ENCODE measurements at places on chromosomes 1 and 21.

DNA sequence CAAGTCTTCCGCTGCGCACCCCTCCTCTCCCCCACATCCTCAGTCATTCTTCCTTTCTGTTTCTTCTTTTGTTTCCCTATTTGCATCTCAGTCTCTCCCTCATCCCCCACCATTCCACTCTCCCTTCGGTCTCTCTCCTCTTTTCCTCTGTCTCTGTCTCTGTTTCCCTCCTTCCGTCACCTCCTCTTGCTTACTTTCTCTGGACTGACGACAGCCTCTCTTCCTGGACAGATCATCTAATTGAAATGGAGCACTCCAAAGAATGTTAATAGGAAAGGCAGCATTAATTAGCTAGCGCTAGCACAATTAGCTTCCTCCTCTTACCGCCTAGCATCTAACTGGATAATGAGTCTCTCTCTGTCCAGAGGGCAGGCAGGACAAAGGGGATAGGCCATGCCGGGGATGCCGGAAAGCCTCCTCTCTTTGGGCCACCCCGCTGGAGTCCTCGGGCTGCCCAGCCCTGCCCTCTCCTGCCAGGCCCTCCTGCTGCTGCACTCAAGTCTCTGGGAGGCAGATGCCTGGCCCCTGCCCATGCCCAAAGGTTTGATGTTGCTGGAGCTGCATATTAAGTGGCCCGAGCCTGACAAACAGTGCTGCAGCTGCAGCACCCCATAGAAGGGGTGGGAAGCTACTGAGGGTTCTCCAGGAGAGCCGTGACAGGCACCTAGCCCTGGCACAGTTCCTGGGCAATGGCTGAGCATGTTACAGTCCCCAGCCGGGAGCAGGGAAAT, 20.8 kb downstream of the DISP3 start:
- DNase-seq: no peak

- no peak for DNase-seq
Observed at GRCh38 chr1:31027693-31028526, 37.6 kb downstream of the PUM1 start.

- no peak for DNase-seq
Observed at GRCh38 chr1:44860331-44860730, 17.3 kb upstream of the PTCH2 start.

DNA sequence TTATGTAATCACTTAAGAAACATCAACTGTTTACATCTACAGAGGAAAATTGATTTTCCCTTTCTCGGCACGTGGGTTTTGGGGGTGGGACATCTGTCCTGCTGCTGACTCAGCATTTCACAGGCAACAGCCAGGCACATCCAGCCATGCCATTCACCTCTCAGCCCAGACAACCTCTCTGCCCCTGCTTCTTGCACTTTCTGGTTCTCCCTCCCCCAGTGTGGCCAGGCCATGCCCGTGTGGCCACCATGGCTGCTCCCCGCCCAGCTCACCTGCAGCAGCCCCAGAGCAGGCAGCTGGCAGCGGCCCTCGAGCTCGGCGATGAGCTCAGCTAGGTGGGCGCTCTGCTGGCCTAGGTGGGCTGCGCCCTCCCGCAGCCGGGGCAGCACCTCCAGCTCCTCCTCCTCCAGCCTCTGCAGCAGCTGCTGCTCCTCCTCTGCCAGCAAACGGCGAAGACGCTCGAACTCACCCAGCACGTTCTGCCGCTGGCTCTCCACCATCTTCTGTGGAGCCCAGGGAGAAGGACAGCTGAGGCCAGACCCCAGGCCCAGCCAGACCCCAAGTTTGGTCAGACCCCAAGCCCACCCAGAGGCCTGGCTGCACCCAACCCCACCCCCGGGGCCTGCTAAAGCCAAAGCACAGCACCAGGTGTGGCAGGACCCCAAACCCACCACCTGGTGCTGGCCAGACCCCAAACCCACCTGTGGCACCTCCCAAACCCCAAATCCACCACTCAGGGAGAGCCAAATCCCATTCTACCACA, 5.8 kb downstream of the TRIM11 start:
- DNase-seq: no peak

DNA sequence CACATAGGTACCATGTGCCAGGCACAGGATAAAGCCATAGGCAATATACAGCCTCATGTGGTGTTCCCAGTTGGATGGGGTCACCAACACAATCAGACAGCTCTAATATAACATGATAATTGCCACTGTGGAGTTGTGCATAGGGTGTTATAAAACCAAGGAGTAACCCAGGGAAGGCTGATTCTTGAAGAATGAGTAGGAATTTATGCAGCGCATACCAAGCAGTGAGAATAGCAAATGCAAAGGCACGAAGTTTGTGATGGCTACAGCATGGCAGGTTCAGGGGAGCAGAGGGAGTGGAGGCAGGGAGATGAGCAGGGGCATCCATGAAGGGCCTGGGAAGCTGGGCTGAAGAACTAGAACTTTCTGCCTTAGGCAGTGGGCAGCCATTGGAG, 20.4 kb upstream of the SLC2A1 start:
- DNase-seq: no peak

DNA sequence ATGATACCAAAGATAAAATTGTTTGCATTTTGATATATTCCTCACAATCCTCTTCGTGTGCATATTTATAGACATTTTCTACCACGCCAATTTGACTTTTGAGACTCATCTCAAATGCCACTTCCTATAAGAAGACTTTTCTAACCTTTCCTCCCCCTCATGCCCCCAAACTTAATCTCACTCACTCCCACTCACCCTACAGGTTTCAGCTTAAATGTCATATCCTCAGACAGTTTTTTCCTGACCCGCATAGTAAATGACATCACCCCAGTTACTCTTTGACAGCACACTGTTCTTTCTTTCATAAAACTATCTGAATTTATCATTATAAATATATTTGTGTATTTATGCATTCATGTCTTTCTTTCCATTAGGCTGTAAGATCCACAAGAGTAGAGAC, 29.6 kb upstream of the RGS8 start:
- no peak for DNase-seq

DNA sequence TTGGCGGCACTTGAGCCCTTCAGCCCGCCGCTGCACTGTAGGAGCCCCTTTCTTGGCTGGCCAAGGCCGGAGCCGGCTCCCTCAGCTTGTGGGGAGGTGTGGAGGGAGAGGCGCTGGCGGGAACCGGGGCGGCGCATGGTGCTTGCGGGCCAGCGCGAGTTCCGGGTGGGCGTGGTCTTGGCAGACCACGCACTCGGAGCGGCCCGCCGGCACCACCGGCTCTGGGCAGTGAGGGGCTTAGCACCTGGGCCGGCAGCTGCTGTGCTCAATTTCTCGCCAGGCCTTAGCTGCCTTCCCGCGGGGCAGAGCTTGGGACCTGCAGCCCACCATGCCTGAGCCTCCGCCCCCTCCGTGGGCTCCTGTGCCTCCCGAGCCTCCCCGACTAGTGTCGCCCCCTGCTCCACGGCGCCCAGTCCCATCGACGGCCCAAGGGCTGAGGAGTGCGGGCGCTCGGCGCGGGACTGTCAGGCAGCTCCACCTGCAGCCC, 673.7 kb upstream of the BRINP3 start:
- DNase-seq: no peak

GRCh38 chr21:33736569-33736968, 94.3 kb downstream of the ITSN1 start:
- DNase-seq: no peak

- no peak for DNase-seq
Observed at GRCh38 chr1:217562229-217562878, 68.5 kb downstream of the GPATCH2 start.

DNA sequence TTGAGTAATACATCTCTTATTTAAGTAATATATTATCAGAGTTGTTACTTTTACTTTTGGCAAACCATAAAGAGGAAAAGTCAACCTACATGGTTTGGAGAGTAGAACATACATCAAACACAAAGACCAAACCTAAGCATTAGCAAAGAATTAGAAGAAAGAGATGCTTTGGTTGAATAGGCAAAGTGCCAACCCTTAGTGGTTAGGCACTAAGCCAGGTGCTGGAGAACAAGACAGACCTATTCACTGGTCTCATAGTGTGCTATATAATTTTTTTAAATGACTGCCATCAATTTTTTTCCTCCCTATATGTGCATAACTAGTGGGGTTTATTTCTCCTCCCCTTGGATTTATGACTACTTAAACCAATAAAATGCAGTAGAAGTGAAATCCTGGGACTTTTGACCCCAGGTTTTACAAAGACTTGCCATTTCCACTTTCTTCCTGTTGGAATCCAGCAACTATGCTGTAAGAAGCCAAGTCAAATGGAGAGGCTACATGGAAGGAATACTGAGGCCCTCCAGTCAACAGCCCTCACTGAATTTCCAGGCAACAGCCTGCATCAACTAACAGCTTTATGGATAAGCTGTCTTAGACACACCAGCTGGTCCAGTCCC, 69.8 kb upstream of the HAO2 start:
- DNase-seq: peak; percentile 41

- no peak for DNase-seq
Observed at GRCh38 chr21:36756527-36756926, 57.6 kb downstream of the SIM2 start.

GRCh38 chr1:109793486-109794318, 30.0 kb upstream of the EPS8L3 start:
- DNase-seq: peak; percentile 69

DNA sequence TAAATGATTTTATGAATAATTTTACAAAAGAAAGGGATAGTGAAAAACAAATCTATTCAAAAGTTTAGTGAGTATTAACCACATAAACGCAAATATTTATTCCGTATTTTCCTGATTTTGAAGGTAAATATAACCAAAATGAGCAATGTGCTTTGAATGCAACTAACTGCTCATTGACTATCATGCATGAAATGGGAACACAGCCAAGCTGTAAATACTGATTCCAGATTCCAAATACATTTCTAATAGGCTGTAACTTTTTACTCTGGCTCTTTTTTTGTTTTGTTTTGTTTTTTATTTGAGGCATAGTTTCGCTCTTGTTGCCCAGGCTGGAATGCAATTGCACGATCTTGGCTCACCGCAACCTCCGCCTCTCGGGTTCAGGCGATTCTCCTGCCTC, 41.8 kb downstream of the SELENOF start:
- no peak for DNase-seq

DNA sequence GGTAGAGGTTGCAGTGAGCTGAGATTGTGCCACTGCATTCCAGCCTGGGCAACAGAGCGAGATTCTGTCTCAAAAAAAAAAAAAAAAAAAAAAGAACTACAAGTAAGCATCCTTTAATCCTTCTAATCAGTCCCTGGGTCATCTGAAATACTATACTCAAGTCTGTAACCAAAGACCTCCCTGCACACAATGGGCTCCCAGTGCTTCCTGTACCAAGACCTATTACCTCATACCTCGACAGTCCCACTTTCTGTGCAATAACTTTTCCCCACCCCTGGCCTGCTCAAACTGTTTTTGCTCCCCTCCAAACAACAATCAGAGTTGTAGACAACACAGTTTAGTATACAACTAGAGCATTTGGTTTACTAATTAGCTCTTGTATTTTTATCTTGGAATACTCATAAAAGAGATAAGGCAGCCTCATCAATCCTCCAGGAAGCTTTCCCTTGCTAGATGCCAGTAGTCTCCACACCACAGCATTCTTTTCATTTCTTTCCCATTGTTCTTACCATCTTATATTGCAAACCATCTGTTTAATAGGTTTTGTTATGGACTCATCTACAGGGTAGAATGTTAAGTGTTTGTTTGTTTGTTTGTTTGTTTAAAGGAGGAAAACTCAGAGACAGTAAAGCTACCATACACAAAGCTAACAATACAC, 19.2 kb upstream of the RLF start:
- DNase-seq: peak; percentile 34

- DNase-seq: no peak
Observed at GRCh38 chr1:203045821-203046594, 19.7 kb downstream of the PPFIA4 start.

DNA sequence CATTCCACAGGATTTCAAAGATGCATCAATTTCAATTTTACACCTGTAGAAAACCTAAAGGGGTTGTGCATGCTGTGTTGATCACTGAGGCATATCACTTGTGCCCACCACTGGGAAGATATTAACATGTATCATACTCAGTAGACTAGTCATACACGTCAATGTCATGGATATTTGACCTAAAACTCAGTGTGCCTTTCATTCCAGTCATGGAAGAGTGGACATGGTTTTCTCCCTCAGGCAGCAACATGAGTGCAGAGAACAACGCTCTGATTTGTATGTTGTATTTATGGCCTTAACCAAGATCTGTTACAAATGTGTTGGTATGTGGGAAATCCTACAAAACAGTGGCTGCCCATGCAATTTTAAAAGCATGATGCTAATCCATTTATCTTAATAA, 6.1 kb upstream of the C1orf53 start:
- no peak for DNase-seq

DNA sequence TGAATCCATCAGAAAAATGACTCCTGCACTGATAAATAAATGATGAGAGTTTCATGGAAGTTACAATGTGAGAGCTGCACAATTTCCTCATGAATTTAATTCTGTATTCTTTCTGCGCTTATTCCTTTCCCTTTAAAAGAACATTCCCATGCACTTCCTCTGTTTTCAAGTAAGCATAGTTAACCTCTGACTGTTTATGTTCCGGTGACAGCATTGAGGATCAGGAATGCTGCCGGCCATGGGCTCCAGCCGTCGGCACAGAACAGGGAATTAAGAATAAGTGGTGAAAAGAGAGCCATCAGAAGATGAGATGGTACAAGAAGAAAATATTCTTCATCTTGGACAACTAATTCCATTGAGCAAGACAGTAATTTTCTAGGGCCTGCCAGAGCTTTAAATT, 65.3 kb downstream of the SUSD4 start:
- DNase-seq: no peak

DNA sequence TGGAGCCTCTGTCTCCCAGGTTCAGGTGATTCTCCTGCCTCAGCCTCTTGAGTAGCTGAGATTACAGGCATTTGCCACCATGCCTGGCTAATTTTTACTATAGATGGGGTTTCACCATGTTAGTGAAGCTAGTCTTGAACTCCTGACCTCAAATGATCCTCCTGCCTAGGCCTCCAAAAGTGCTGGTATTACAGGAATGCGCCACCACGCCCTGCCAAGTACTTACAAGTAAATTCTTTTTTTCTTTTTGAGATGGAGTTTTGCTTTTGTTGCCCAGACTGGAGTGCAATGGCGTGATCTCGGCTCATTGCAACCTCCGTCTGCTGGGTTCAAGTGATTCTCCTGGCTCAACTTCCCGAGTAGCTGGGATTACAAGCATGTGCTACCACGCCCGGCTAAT, 42.5 kb downstream of the RPRD2 start:
- DNase-seq: peak; percentile 42

DNA sequence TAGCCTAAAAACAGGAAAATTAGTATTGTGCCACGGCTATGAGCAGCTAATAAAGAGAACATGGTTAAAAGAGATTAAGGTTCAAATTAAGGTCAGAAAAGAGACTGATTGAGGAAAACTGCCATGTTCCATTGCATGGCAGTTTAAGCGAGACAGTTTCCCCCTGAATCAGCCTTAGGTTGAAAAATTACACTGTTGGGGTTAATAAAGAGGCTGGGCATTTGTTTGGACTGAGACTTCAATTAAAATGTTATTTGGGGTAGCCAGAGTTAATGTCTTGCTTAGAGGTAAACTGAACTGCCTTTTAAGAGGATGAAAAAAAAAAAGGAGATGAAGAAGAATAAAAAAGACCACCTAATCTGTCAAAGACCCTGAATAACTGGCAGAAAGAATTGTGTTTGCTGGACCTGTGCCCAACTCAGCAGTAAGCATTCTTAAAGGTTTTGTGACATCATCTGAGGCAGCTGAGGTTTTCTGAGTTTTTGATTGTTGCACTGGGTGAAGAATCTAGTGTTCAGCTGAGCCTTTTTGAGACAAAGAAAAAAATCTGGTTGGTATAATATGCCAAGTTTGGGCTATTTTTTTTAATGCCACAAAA, 17.7 kb upstream of the PROX1 start:
- DNase-seq: no peak

- no peak for DNase-seq
Observed at GRCh38 chr1:50231209-50231608, 122.5 kb downstream of the ELAVL4 start.
